ENCODE measurements at places on chromosomes 12 and 14.

DNA sequence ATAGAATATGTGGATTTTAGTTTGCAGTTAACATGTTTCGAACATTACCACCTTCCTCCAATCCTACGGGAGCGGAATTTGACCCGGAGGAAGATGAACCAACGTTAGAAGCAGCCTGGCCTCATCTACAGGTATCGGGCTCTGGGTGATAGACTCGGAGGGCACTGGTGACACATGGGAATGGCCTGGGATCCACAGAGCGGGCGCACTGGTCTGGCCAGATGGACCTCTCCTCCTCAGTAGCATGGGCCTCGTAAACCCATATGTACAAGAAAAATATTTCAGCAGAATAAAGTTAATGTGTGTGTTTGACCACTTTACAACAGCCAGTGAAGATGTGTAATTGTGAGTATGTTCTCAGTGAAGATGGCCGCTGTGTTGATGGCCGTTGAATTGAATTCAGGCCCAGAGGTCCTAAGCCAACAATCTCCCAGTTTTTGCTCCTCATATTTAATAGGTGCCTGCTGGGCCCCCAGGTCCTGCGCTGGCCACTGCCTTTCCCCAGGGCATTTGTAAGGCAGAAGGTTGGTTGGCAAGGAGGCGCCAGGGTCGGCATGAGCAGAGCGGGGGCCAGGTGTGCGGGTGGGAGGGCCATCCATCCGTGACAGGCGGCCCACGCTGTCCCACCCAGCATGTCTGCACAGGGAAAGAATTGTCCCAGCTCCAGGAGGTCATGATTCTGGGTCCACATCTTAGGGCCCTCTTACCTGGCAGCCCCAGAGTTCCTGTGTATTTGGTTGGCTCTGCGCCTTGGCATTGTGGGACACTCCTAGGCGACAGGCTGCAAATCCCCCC, 82.0 kb upstream of the DYNC1H1 start:
- DNase-seq: no peak

- DNase-seq: no peak
These were observed 21.0 kb upstream of the MAGOHB start for GRCh38 chr12:10634427-10634826.

GRCh38 chr12:51244269-51244668, 5.6 kb downstream of the DAZAP2 start:
- DNase-seq: no peak

GRCh38 chr14:53900499-53900898, 56.1 kb downstream of the BMP4 start:
- no peak for DNase-seq

DNA sequence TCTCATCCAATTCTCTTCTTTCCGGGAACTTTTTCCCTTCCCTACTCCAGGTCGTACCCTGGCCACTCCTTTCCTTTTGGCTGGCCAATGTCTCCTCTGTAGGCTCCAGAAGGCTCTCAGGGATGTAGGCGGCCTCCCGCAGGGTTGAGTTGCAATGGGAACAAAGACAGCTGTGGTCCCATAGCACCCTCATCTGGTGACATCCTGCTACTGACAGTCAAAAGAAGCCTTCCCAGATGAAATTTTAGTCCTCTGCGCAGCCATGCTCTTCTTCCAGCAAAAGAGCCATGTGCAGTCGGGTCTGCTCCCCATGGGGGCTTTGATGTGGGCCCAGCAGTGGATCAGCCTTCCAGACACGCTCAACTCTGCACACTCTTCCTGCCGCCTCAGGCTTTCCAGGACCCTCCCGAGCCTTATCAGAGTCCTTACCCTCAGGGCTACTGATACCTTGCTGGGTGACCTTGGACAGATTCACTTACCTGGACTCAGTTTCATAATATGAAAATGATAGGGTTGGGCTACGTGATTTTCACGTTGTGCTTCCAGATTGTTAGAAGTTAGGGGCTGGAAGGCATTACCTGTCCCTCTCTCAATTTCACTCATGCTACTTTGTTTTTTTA, 5.5 kb upstream of the CELA1 start:
- DNase-seq: peak; percentile 31

GRCh38 chr14:44370727-44371126, 136.4 kb downstream of the FSCB start:
- DNase-seq: no peak

DNA sequence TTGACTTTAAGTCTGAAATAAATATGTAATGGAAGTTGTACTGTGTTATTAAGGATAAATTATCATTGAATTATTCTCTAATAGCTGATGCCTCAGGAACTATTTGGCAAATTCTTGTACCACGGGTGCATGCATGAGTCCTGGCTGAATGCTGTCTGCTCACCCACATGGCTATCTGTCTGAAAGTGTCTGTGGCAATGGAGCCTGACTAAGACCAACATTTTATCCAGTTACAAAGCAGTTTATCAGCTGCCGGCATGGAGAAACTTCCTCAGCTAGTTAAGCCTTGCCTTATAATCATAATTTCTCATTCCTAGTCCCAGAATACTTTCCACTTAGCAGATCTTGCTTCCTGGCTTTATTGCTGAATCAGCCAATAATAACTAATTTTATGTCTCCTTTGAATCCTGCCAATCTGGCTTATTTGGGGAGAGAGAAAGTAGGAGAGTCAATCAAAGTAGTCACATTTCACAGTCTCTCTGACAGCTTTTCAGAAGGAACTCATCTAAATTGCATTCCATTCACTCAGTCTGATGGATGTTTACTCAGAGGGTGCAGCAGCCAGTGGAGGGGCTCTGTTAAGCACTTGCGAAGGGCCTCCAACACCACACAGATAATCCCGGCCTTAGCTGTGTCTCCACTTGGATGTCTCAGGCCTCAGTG, 280.6 kb upstream of the CLEC14A start:
- no peak for DNase-seq

- DNase-seq: no peak
These were observed at the start of gene A2M for GRCh38 chr12:9115731-9116559. Gene A2M (minus strand): TSS chr12:9115919. CDS start chr12:9115849, 70 bp downstream.

- DNase-seq: no peak
These were observed 486.1 kb upstream of the TMEM132C start for GRCh38 chr12:127780881-127781280.

GRCh38 chr12:117040496-117040895, 58.7 kb downstream of the TESC start:
- no peak for DNase-seq

DNA sequence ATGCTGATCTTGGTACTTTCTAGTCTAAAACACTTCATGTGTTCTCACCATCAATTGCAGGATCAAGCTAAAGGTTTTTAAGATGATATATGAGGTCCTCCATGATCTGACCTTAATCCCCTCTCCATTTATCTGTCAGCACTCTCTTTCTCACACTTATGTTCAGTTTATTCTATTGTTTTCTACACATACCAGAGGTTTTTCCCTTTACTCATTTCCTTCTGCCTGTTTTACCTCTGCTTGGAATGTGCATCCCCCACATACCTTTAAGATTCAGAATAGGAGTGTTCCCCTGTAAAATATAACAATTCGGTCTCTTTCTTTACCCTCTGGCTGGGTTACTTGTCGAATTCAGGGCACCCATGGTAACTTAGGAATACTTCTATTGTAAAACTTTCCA, 219.1 kb upstream of the PKP2 start:
- DNase-seq: no peak

GRCh38 chr14:98236314-98236713, 1035.7 kb downstream of the BCL11B start:
- DNase-seq: no peak

DNA sequence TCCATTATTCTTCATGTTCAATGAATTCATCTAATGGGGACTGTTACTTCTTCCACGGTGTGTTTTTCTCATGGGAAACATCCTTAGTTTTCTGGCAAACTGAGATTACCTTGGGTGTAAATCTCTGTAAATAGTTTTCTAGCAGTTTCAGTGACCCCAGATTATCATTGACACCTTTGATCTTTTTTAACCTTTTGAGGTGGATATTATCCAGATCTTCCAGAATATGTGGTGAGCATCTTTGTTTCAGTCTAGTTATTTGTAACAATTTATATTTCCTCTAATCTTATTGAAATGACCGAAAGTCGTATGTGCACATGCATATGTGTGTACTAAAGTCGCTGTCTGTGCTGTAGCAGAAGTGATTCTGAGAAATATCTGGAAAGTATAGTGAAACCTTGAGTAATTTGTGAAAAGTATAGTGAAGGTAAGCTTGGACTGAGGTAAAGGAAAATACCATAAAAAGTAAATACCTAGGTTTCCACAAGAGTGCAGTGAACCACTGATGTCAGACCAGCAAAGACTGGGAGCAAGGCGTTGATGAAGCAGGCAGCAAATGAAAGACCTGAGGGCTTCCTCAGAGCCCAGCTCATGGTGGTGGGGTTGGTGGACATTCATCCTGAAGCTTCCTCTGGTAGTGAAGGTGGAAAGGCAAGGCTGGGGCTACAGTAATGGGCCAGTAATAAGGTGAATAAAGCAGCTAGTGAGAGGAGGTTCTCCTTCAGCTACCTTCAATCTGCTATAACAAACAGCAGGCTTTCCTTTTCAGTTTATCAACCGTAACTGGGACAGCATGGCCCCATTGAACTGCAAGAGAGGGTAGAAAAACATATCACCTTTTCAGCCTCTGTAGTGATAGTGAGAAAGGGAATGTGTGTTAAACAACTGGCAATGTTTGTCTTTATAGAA, 480.2 kb upstream of the FBXO33 start:
- DNase-seq: no peak

DNA sequence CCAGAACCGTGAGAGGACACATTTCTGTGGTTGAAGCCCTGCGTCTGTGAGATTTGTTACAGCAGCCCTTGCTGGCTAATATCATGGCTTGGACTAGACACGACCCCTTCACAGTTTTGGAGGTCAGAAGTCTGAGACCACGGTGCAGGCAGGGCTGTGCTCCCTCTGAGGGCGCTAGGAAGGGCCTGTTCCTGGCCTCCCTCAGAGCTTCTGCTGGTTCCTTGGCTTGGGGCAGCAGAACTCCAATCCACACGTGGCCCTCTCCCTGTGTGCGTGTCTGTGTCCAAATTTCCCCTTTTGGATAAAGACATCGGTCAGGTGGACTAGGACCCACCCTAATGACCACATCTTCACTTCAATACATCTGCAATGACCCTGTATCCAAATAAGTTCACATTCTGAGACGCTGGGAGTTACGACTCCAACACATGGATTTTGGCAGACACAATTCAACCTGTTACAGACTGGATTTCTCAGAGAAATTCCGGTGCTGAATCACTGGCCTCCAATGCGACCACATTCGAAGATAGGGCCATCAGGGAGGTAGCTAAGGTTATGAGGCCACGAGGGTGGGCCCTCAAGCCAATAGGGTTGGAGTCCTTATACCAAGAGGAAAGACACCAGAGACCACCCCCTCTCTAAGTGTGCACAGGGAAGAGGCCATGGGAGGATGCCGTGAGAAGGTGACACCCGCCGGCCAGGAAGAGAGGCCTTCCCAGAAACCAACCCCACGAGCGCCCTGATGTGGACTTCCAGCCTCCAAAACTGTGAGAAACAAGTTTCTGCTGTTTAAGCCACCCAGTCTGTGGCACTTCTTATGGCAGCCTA, 43.6 kb upstream of the PPP2R5C start:
- no peak for DNase-seq

DNA sequence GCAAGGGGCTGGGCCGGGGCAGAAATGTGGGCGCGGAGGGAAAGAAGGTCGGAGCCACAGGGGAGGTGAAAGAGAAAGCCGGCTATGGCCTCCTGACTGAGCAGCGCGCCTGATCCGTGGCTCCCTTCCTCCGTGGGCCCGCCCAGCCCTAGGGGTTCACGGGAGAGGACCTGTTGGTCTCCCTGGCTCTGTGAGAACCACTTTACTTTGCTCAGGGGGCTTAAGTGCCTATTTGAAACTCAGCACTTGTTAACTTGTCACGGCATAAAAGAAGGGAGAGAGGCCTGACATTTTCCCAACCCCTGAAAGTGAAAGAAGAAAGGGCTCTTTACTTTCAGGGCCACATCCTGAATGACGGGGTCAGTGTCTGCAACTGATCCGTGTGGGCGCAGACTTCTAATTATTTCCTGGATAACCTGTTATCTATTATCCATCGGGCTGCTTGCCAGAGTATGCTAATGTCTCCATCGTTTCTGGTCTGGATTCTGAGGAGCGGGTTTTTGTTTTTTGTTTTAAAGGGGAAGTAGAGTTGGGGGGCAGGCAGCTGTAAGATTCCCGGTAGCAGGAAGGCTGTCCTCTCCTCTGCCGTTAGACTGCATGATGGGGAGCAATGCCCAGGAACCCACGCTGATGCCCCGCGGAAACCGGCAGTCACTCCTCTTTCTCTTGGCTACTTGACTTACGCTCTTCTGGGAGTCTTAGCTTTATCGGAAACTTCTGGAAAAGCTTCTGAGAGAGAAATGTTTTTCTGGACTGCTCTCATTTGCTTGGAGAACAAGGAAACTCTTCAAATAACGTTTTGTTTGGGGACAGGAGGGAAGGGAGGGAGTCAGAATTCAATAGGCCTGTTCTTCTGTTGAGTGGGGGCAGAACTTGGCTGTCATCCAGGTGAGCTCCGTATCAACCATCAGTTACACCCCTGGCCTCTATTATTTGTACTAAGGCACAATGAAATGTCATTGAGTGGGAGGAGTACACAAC, 127.7 kb upstream of the MAX start:
- DNase-seq: peak; percentile 92

- DNase-seq: no peak
These were observed 15.3 kb upstream of the ITPR2 start for GRCh38 chr12:26848156-26848825.

DNA sequence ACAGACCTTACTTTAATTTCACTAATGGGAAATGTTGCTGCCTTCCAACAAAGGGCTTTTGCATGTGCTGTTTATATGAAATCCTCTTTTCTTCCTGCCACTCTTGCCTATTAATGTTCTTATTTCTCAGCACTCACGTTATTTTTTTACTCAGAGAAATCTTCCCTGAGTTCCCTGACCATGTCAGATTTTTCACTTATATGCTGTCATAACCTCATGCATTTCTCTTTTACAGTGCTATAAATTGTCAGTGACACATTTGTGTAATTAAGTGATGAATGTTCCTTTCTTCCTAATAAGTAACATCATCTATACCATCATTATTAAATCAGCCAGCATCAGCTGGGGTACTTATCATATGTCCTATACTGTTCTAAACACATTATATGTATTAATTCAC, 444.1 kb downstream of the DIO2 start:
- no peak for DNase-seq

- DNase-seq: no peak
These were observed 182.9 kb downstream of the NOVA1 start for GRCh38 chr14:26414926-26415325.

GRCh38 chr14:50714450-50715073, 46.5 kb upstream of the SAV1 start:
- no peak for DNase-seq

DNA sequence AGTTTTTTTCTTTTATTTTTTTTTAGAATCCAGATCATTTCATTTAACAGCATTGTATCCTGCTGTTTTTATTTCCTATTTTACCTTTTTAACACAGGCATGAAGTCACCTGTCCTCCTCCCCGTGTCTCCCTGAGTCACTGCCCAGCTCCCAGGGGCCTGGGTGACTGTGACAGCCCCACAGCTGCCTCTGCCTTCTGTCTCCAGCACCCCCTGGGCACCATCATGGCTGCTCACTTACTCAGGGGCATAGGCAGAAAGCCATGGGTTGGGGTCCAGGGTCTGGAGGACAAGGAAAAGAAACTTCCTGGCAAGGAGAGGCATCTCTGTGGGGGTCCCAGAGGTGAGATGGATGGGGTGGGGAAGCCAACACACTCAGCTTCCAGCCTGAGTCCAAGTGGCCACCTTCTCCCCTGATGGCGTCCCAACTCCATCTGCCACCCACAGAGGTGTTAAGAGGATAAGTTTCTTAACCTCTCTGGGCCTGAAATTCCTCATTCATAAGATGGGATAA, 25.3 kb downstream of the TMEM63C start:
- peak; percentile 16 for DNase-seq

- no peak for DNase-seq
These were observed 30.8 kb upstream of the BDKRB2 start for GRCh38 chr14:96173636-96174475.

- DNase-seq: no peak
These were observed 56.1 kb upstream of the FBRSL1 start for GRCh38 chr12:132433641-132434395.
